ENCODE measurements at places on chromosomes 12 and 14.

GRCh38 chr12:53533471-53533870, 26.2 kb upstream of the NPFF start:
- H3K36me3 ChIP-seq, result peaks cover 65% of the 10 kb centered on the region
- DNase-seq, result no peak
- H3K4me3 ChIP-seq, result no peak overlapping the region
- H3K27me3 ChIP-seq, result no peaks in the 10 kb centered on the region
- no peaks in the 10 kb centered on the region for H3K4me1 ChIP-seq
- H3K27ac ChIP-seq, result no peak overlapping the region

DNA sequence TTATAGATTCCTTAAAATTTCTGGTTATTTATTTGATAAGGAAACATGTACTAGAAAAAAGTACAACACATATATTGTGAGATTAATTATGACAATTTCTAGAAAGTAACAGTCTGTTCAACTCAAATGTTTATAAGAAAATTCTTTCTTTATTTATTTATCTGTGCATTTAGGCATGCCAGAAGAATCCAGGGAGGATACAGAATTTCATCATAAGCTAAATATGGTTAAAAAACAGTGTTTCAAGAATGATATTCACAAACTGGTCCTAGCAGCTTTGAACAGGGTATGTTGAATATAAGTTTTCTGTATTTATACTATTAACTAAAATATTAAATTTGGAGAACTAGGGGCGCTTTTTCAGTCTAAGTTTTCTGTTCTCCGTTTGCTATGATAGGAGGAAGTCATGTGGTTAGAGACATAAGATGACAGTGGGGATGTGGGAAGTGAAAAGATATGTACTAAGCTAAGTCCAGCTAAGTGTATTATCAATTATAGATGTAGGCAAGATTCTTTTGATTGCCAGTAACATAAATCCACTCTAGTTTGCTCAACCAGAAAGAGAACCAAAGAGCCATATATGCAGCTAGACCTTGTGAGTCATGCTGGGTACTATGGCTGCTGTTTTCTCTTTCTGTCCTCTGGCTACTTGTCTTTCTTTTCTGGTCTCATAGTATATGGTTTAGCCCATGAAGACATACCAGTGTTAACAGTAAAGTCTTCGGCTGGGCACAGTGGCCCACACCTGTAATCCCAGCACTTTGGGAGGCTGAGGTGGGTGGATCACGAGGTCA, 39.0 kb downstream of the LRRK2 start:
- H3K36me3 ChIP-seq, result no peaks in the 10 kb centered on the region
- no peak overlapping the region for H3K27ac ChIP-seq
- H3K4me3 ChIP-seq, result no peak overlapping the region
- H3K27me3 ChIP-seq, result no peaks in the 10 kb centered on the region

- H3K27ac ChIP-seq, result no peak overlapping the region
- no peak overlapping the region for H3K4me3 ChIP-seq
- no peaks in the 10 kb centered on the region for H3K27me3 ChIP-seq
- no peaks in the 10 kb centered on the region for H3K4me1 ChIP-seq
- peaks cover 55% of the 10 kb centered on the region for H3K36me3 ChIP-seq
Observed at GRCh38 chr12:68303850-68304249, 28.3 kb downstream of the MDM1 start.

GRCh38 chr12:19474147-19474546, 34.9 kb downstream of the AEBP2 start:
- no peak overlapping the region for H3K4me3 ChIP-seq
- H3K36me3 ChIP-seq, result peaks cover 97% of the 10 kb centered on the region
- H3K27me3 ChIP-seq, result no peaks in the 10 kb centered on the region
- no peak overlapping the region for H3K27ac ChIP-seq

- H3K36me3 ChIP-seq, result no peaks in the 10 kb centered on the region
- no peak for DNase-seq
- H3K27ac ChIP-seq, result no peak overlapping the region
- H3K27me3 ChIP-seq, result no peaks in the 10 kb centered on the region
- no peaks in the 10 kb centered on the region for H3K4me1 ChIP-seq
Observed at GRCh38 chr12:93347054-93347785, 30.5 kb upstream of the NUDT4 start.

- no peak overlapping the region for H3K4me3 ChIP-seq
- H3K27ac ChIP-seq, result no peak overlapping the region
- no peaks in the 10 kb centered on the region for H3K4me1 ChIP-seq
- no peak for DNase-seq
Observed at GRCh38 chr14:102353126-102353619, 9.5 kb downstream of the CINP start.

- peaks cover 6% of the 10 kb centered on the region for H3K36me3 ChIP-seq
- no peak overlapping the region for H3K4me3 ChIP-seq
- no peak overlapping the region for H3K27ac ChIP-seq
- no peaks in the 10 kb centered on the region for H3K27me3 ChIP-seq
- no peak for DNase-seq
Observed at GRCh38 chr12:62525271-62525670, 58.6 kb downstream of the MON2 start.

Measured in DND-41 (cell line).